HCT116 (cell line): ENCODE measurements at places on chromosomes 5 and 9. TPM values are rescaled to one million over a fixed set of nuclear protein-coding genes. Genes with fewer than 3 reads are reported as not detected.

The TTC16 gene
- not detected for total RNA-seq

DNA sequence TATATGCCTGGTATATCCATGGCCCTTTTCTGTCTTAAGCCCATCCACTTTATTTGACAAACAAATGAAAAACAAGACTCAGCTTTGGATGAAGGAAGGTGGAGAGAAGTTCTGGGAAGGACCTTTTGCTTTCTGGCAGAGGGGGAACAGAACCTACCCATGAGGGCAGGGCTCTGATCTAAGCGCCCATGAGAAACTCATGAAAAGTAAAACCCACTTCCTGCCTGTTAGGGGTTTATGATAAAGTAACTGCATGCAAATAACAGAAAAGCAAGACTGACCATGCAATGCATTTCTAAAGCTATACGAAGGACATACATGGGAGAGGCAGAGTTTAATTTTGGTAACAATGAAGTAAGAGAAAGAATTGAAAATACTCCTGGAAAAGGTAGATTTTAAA is 181.9 kb upstream of the ADRA1B start:
- no peaks in the 10 kb centered on the region for H3K27me3 ChIP-seq
- H3K36me3 ChIP-seq = no peaks in the 10 kb centered on the region
- no peak overlapping the region for H3K27ac ChIP-seq
- no peak overlapping the region for H3K4me3 ChIP-seq
- DNase-seq = no peak

DNA sequence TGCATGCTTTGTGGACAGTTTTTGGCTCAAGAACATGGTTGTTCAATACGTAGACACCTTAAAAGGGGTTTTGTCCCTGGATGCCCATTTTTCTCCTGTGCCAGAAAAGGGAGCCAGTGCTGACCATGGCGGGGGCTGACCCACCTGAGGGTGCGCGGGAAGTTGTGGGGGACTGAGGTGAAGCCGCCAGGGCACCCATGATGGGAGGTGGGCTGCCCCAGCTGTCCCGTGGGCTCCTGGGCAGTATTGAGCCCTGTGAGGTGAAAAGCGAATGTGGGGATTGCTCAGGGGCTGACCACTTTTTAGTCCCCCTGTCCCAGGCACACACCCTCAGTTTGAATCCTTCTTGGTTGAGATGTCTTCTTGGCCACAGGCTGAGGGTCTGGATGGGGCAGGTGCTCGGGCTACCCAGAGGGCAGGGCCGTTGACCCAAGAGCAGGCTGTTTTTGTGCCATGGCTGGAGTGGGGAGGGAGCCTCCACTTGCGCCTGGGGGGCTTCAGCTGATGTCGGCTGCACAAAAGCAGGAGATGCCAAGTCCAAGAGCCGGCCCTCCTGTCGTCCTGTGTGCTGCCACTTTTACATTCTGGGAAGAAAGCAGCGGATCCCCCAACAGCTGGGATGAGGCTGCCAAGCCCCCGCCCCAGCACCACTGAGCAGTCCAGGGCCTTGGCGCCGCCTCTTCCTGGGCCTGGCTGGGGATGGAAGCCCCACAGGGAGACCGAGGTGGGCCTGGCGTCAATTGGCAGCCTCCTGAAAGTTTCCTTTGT is 120.1 kb downstream of the WNK2 start:
- H3K27me3 ChIP-seq = no peaks in the 10 kb centered on the region
- no peak overlapping the region for H3K4me3 ChIP-seq
- H3K36me3 ChIP-seq = no peaks in the 10 kb centered on the region
- no peak for DNase-seq

DNA sequence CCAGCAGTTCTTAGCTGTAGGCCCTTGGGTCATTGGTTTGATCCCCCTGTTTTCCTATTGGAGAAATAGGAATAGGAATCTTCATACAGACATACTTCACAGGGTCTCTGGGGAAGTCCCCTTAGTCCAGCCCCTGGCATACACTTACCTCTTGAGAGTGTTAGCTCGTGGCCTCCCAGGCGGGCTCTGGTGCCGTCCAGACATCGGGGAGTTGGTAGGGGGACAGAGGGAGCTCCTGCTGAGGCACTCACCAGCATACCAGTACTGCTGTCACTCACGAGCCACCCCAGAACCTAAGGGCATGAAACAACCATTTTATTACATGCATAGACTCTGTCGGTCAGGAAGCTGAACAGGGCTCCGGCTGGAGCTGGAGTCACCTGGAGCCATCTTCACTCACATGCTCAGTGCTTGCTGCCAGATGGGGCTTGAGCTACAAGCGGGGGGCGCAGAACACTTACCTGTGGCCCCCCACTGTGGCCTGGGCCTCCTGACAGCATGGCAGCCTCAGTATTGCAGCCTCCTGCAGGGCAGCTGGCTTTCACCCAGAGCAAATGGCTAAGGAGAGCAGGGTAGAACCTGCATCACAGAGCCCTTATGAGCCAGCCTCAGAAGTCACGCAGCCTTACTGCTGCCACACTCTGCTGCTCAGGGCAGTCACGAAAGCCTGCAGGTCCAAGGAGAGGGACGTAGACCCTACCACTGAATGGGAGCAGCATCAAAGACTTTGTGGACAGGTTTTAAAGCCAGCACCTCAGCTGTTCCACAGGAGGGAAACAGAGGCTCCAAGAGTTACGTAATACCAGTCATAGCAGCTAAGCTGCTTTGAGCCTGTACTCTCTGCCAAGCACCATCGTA is 58.3 kb upstream of the ANGPTL2 start:
- peaks cover 4% of the 10 kb centered on the region; the same call in 1 of the 2 replicates for H3K4me1 ChIP-seq
- no peak overlapping the region for H3K27ac ChIP-seq
- no peaks in the 10 kb centered on the region for H3K36me3 ChIP-seq
- no peaks in the 10 kb centered on the region for H3K27me3 ChIP-seq

The FSTL4 gene
- total RNA-seq = 0.37 TPM

The DMGDH gene
- total RNA-seq = 2.3 TPM

The FRMD3 gene
- 0.89 TPM for total RNA-seq

DNA sequence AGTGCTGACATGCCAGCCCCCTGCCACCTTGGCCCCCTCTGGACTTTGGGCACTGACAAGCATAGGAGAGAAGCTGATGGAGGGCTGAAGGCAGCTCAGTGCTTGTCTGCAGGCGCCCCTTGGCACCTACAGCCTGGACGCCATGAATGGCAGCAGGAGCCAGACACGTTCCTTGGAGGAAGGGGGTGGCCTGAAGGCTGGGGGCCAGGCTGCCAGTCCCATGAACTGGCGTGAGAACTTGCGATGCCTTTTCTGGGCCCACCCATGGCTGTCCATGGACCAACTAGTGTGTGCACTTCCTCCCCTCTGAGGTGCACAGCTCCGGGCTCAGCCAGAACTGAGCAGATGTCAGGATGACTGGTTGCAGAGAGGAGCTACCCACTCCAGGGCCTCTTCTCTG is 99.0 kb upstream of the RANBP6 start:
- no peak overlapping the region for H3K27ac ChIP-seq
- H3K4me1 ChIP-seq = no peaks in the 10 kb centered on the region
- no peak overlapping the region for H3K4me3 ChIP-seq
- no peak for DNase-seq
- no peaks in the 10 kb centered on the region for H3K36me3 ChIP-seq

DNA sequence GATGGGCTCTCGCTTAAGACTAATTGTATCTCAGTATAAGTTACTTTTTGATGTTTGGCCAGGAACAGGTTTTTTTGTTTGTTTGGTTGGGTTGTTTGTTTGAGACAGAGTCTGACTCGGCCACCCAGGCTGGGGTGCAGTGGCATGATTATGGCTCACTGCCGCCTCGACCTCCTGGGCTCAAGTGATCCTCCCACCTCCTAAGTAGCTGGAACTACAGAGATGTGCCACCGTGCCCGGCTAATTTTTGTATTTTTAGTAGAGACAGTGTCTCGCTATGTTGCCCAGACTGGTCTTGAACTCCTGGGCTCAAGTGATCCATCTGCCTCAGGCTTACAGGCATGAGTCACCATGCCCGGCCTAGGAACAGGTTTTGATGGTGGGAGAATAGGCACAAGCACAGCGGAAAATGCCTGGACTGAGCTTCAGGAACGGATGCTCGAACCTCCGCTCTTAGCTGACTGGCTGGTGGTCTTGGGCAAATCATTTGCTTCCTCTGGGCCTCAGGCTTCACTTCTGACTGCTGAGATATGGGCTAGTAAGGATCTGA is 11.4 kb upstream of the SYNPO start:
- no peaks in the 10 kb centered on the region for H3K27me3 ChIP-seq
- DNase-seq = no peak
- H3K27ac ChIP-seq = no peak overlapping the region

The BTNL9 gene
- total RNA-seq = 11.7 TPM

DNA sequence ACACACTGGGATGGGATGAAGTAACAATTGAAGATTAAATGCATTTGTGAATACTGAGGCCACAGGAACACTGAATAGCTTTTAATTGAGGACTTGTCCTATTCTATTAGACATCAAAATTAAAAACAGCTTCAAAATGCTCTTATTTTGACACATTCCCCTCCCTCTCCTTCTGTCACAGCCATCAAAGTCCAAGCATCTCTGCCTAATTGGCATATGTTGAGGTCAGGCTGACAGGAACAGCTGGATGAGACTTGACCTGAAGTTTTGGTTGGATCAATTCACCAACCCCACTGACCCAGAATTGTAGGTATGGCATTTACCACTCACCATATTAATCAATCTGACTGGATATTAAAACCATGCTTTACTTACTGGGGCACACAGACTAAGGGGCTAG is 96.3 kb downstream of the PTCH1 start:
- no peaks in the 10 kb centered on the region for H3K36me3 ChIP-seq
- no peaks in the 10 kb centered on the region for H3K27me3 ChIP-seq
- H3K27ac ChIP-seq = no peak overlapping the region
- DNase-seq = no peak

The BTNL3 gene
- total RNA-seq = not detected

- H3K27ac ChIP-seq = peak overlapping the region; percentile 94
- peaks cover 59% of the 10 kb centered on the region for H3K4me1 ChIP-seq
- no peaks in the 10 kb centered on the region for H3K36me3 ChIP-seq
- no peaks in the 10 kb centered on the region for H3K27me3 ChIP-seq
These were observed 1020.2 kb downstream of the NR2F1-AS1 start for GRCh38 chr5:92560698-92561401.

The SLC4A9 gene
- 0.49 TPM for total RNA-seq

DNA sequence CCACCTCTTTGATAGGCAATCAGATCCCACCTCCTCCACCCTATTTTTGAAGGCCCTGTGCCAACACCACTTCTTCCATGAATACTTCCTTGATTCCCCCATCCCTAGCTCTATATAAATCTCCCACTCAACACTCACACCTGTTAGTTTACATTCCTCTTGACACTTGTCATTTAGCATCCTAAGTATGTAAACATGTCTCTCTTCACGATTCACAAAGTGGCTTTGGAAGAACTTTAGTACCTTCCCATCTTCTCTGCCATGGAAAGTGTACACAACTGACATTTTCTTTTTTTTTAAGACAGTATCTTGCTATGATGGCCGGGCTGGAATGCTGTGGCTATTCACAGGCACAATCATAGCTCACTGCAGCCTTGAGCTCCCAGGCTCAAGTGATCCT is 1.5 kb upstream of the FXN start:
- no peak overlapping the region for H3K4me3 ChIP-seq
- H3K4me1 ChIP-seq = peaks cover 11% of the 10 kb centered on the region
- H3K27ac ChIP-seq = no peak overlapping the region
- no peaks in the 10 kb centered on the region for H3K36me3 ChIP-seq

- no peak overlapping the region for H3K27ac ChIP-seq
- H3K36me3 ChIP-seq = no peaks in the 10 kb centered on the region
- H3K4me1 ChIP-seq = no peaks in the 10 kb centered on the region
- H3K4me3 ChIP-seq = no peak overlapping the region
- no peak for DNase-seq
These were observed 692 bp downstream of the C1QTNF3 start for GRCh38 chr5:34042321-34042720.

The PCDHGB3 gene
- 0.10 TPM for total RNA-seq

GRCh38 chr5:113652161-113652560 is 138.7 kb downstream of the YTHDC2 start:
- H3K4me1 ChIP-seq = no peaks in the 10 kb centered on the region
- DNase-seq = no peak
- no peaks in the 10 kb centered on the region for H3K36me3 ChIP-seq
- H3K4me3 ChIP-seq = no peak overlapping the region

DNA sequence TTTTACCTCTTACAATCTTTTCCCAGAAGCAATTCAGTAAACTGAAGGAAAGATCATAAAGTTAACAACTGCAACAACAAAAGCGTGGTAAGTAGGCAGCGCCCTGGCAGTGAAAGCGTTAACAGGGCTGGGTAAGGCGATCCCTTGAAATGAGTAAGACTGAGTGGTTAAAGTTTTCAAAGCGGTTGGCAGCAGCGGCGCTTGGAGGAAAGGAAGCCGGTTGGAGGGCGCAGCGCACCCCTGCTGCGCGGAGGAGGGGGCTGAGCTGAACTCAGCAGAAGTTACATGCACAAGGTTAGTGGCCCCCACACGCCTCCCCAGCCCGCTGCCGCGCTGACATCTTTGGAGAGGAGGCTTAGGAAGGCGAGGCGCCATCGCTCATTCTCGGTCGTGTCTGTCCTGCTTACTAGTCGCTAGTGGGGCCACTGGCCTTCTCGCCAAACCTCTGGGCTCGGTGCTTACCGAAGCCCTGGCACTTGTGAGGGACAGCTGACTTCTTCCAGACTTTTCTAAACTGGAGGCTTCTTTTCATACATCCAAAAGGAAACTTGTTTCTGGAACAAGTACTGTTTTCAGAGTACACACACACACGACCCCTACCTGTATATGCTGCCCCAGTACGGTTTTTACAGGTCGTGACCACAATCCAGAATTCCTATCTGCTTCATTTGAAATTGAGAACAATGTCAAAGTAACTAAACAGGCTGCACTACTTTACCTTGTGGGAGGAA is at the start of gene SH3RF2:
SH3RF2 (plus strand) TSS at position 178 of the 731 bp plus-strand sequence. CDS start 1,351 bp downstream, outside the sequence.
- H3K4me1 ChIP-seq = peaks cover 61% of the 10 kb centered on the region
- H3K36me3 ChIP-seq = no peaks in the 10 kb centered on the region
- H3K27me3 ChIP-seq = no peaks in the 10 kb centered on the region
- peak; percentile 85 for DNase-seq

The CARTPT gene
- not detected for total RNA-seq

- no peak overlapping the region for H3K27ac ChIP-seq
- H3K27me3 ChIP-seq = no peaks in the 10 kb centered on the region
- H3K36me3 ChIP-seq = no peaks in the 10 kb centered on the region
- H3K4me1 ChIP-seq = peaks cover 53% of the 10 kb centered on the region
- DNase-seq = no peak
- H3K4me3 ChIP-seq = no peak overlapping the region
These were observed 3.5 kb downstream of the SHB start for GRCh38 chr9:38065369-38066075.

GRCh38 chr5:177419046-177419445 is 7.4 kb upstream of the GRK6 start:
- no peaks in the 10 kb centered on the region for H3K27me3 ChIP-seq
- H3K36me3 ChIP-seq = no peaks in the 10 kb centered on the region
- no peak overlapping the region for H3K27ac ChIP-seq
- H3K4me1 ChIP-seq = no peaks in the 10 kb centered on the region; the same call in 1 of the 2 replicates
- DNase-seq = no peak

The ZNF354B gene
- 11.6 TPM for total RNA-seq
